Mucosa of gallbladder (tissue), 1 donor: ENCODE measurements at places on chromosomes 5 and 9.

GRCh38 chr9:133199648-133200321 lies 9.3 kb downstream of the OBP2B start:
- DNase-seq: peak; percentile 26

DNA sequence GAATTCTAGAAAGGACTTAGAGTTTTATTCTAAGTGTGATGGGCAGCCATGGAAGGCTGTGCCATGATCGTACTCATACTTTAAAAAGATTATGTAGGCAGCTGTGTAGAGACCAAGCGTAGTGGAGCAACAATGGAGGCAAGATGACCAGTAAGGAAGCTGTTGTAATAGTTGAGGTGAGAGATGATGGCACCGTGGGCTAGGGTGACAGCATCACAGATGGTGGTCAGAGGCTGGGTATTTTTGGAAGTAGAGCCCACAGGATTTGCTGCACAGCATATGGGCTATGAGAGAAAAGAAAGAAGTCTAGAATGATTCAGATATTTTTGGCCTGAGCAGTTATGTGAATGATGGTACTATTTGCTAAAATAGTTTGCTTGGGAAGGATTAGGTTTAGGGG lies 7.7 kb downstream of the ARHGAP26 start:
- DNase-seq: no peak

DNA sequence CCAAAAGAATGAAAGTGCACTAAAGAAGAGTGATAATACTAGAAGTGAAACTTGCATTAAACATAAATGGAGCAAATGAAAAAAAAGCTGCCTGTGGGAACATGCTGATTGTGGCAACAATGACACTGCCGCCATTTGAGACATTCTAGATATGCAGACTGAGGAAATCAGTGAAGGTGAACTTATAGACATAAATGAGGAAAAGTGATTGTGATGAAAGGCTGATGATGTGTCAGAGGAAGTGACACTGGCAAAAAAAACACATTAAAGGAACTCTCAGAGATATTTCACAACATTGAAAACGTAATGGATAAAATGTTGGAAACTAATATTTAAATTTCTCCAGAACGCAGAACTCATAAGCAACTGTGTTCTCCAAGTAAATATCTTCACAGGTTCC lies 1.2 kb downstream of the ERCC8 start:
- no peak for DNase-seq

- no peak for DNase-seq
Measured at GRCh38 chr5:82297711-82298110, 19.6 kb upstream of the RPS23 start.

GRCh38 chr9:68969538-68969937 lies 44.4 kb downstream of the PRKACG start:
- DNase-seq: no peak

- DNase-seq: no peak
Measured at GRCh38 chr9:33178972-33179697, 12.0 kb upstream of the B4GALT1 start.

DNA sequence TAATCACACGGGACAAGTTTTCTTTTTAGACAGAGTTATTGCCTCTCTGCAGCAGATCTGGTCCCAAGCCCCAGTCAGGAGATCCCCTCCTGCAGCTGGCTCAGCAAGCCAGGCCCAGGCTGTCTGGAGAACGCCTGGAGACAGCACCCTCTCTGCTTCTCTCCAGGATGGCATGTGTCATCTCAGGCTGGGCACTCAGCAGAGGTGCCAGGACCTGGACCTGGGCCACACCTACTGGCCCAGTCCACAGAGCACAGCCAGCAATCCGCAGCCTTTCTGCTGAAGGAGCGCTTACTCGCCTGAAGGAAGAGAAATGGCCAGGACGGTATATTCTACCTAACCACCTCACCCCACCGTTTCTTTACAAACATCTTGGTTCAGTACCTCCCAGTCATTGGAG lies 4.7 kb upstream of the TBC1D9B start:
- DNase-seq: no peak

GRCh38 chr9:109387856-109388255 lies 67.0 kb upstream of the EPB41L4B start:
- no peak for DNase-seq

- DNase-seq: no peak
Measured at GRCh38 chr9:92749934-92750315, 14.7 kb downstream of the BICD2 start.

DNA sequence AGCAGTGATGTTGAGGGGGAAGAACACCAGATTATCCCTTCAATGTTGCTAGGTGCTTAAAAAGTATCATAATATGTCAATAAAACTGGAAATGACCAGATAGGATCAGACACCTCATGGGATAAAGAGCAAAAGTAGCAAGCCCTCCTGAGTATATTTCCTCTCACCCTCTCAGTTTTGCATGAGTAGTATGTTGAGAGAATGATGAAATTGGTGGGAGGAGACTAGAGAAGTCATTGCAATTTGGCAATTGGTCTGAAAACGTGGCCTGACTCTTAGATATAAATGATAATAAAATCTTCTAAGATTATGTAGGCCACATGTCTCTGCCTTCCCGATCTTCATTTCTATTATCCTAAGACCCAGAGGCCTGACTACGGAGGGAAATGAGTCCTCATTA lies 151.2 kb upstream of the ARRDC3 start:
- no peak for DNase-seq

DNA sequence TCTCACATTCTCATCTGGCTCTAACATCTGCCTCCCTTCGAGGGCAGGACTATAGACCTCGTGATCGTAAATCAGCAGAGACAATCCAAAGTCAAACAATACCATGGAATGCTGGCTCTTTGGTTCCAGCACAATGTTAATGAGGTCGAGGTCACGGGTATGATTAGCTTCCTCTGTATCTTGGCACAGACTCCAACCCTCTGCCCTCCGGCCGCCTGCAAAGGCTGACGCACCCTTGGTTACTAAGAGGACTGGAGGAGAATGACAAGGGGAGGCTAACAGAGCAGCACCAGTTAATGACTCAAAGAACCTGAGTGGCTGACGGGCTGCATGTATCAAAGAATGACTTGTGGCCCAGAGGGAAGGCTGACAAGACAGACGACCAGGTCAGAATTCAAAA lies 10.1 kb downstream of the LHFPL2 start:
- DNase-seq: peak; percentile 81

DNA sequence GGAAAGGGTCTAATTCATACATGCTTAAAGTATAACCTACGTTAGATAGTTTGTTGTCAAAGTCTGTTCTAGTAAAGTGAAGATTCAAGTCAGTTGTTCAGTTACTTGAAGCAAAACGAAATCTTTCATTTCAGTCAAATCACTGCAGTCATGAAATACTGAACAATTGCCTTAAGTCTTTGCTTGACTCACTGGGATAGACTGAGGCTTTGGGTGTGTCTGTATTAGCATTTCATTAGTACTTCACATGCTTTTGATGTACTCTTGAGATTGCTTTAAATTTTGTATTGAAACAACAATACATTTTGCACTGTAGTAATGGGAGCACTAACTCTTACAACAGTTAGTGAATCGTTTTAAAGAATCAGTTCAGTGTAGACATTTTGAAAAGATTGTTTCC lies 4.0 kb upstream of the CMYA5 start:
- no peak for DNase-seq

DNA sequence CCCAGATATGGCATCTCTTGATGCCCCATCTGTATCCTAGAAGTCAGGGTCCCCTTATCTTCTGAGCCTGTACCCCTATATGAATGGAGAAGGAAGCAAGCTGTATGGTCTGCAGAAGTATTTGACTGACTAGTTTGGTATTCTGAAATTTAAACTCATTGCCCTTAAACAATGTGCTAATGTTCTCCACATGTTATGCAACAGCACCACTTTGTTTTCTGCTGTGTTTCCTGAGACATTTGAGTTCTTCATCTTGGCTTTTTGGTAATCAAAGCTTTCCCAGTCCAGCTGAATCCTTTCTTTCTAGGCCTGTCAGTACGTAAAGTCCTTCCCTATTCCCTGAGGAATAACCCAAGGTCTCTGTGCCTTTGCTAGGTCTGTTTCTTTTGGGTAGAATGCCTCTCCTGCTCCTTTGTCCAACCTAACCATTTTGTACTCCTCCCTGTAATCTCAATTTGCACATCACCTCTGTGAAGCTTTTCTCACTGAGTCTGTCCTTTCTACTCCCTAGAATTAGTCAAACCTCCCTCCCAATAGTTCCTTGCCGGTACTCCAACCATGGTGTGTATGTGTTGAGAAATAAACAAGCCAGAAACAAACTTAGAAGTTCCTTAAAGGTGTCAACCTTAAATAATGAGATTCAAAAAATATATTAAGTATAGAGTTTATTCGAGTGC lies 72.1 kb upstream of the HSPB3 start:
- DNase-seq: no peak

DNA sequence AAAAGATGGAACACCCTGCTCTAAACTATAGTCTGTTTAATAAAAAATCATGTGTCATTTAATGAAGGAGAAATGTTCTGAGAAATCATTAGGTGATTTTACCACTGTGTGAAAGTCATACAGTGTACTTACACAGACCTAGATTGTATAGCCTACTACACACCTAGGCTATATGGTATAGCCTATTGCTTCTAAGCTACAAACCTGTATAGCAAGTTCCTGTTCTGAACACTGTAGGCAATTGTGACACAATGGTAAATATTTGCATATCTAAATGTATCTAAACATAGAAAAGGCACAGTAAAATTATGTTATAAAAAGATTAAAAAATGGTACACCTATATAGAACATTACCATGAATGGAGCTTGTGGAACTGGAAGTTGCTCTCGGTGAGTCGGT lies 40.6 kb downstream of the EFNA5 start:
- no peak for DNase-seq

- no peak for DNase-seq
Measured at GRCh38 chr9:119453980-119454379, 84.7 kb upstream of the BRINP1 start.

- DNase-seq: no peak
Measured at GRCh38 chr5:147055089-147055826, 176.7 kb upstream of the PPP2R2B start.

GRCh38 chr9:18746631-18747030 lies 272.7 kb downstream of the ADAMTSL1 start:
- no peak for DNase-seq

DNA sequence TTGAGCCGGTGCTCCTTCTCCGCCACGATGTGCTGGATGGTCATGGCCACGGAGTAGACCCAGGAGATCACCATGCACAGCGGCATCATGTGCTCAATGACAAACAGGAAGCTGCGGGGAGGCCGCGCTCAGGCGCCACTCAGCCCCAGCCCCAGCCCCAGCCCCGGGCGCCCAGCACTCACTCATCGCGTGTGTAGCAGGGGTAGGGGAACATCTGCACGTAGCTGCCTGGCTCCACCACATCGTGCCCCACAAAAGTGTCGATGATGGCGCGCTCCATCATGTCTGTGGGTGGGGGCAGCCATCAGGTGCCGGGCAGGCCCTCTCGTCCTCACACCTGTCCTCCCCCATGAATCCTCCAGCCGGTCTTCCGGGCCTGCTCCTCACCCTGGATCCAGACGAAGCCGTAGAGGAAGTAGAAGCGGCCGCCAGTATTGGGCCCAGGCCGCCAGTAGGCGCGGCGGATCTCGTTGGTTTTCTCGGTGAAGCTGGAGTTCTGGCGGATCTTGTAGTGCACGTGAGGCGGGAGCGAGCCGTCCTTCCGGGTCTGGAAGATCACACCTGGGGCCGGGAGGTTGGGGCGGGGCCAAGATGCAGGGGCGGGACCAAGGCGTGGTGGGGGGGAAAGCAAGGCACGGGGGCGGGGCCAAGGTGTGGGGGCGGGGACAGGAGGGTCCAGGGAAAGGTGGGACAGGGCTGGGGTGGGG lies 10.1 kb downstream of the ABCA2 start:
- DNase-seq: no peak

- no peak for DNase-seq
Measured at GRCh38 chr5:36447776-36448175, 146.1 kb upstream of the RANBP3L start.

DNA sequence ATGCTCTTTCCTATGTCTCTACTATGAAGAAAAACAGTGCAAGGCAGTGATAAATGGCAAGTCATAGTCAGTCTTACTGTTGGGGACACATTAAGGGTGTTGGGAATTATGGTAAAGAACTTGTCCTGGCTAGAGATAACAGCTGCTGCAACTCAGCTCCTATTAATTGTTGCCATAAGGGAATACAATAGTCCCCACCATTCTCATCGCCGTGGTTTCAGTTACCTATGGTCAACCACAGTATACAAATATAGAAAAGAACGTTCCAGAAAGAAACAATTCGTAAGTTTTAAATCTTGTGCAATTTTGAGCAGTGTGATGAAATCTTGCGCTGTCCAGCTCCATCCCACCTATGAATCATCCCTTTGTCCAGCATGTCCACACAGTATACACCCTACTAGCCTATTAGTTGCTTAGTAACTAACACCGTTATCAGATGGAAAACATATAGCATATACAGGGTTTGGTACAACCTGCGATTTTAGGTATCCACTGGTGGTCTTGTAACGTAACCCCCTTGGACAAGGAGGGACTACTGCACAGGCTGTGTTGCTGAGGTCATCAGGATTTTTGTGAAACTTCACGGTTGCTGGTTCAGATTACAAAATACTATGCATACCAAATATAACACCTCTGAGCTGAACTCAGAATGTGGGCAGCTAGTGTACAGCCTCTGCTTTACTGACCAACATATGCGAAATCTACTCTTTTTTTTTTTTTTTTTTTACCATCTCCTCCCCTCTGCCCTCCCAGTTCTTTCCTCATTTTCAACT lies 53.5 kb downstream of the ZFR start:
- DNase-seq: no peak

GRCh38 chr5:151570058-151570457 lies 21.1 kb downstream of the FAT2 start:
- DNase-seq: no peak

DNA sequence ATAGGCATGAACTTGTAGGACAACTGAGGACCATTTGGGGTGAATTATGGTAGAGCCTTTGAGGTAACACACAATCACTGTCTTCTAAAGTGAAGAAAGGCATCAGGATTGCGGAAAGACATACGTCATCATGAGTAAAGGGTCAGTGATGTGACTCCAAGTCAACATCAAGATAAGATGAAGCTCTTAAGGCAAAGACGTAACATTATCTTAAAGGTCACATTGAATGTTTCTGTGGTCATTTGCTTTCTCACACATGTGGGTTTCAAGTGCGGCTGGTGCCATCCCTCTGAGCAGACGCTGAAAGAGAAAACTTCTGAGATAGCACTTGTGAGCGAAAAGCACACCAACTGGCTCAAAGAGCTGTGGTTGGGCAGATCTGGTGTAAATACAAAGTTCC lies 63.3 kb upstream of the GRAMD2B start:
- DNase-seq: no peak

DNA sequence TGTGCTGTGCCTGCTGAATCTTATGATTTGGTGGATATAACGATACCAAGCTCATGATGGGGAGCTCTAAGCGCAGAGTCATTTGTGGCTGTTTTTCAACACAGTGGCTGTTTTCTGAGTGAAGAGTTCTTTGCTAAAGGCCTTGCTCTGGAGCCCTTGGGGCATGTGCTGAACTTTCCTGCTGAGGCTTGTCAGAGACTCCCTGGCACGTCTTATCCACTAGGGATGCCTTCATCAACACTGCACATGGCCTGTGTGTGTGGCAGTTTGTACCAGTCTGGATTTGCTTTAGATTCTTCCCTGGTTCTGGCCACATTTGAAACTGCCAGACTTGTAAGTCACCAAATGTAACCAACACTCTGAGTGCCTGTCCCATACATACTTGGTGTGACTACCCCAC lies 188.2 kb downstream of the DMRT2 start:
- no peak for DNase-seq
